ENCODE measurements at places on chromosomes 2 and 18. TPM values are rescaled to one million over a fixed set of nuclear protein-coding genes. Genes with fewer than 3 reads are reported as not detected.

DNA sequence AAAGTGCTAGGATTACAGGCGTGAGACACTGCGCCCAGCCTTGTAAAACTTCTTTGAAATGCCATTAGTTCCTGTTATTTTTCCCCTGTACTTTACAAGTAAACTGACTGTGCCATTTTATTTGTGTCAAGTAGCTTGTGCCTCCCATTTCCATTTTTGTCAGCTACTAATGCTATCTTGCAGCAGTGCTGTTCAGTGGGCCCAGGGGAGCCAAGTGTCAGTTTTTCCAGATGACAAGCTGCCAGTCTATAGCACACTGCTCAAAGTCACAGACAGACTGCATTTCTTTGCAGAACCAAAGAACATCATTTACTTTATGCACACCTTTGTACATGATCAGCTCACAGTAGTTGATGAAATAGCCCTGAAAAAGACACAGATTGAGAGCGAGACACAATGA lies 901.3 kb upstream of the CDH2 start:
- H3K4me3 ChIP-seq: no peak overlapping the region
- H3K36me3 ChIP-seq: no peaks in the 10 kb centered on the region
- no peak for DNase-seq
- no peaks in the 10 kb centered on the region for H3K27me3 ChIP-seq
- H3K27ac ChIP-seq: no peak overlapping the region
- no peaks in the 10 kb centered on the region for H3K4me1 ChIP-seq

DNA sequence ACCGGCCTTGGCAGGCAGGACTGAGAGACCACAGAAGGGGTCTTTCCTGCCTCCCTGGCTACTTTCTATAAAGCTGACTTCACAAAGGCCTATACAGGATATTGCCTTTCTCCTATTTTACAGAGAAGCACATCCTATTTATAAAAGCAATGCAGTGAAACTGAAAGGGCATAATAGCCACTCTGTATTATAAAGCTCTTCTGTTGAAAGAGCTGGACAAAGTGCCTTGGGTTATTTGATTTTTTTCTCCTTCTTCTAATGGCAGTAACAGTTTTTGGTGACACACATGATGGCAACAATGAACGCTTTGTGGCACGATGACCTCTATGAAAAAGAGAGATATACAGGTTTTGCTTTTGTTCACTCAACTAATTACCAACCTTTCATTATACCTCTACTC lies 281.1 kb downstream of the ZNF516 start:
- H3K4me1 ChIP-seq: peaks cover 2% of the 10 kb centered on the region
- H3K27ac ChIP-seq: no peak overlapping the region
- DNase-seq: no peak
- no peaks in the 10 kb centered on the region for H3K36me3 ChIP-seq

Gene TRIM54
- 0.47 TPM for total RNA-seq

DNA sequence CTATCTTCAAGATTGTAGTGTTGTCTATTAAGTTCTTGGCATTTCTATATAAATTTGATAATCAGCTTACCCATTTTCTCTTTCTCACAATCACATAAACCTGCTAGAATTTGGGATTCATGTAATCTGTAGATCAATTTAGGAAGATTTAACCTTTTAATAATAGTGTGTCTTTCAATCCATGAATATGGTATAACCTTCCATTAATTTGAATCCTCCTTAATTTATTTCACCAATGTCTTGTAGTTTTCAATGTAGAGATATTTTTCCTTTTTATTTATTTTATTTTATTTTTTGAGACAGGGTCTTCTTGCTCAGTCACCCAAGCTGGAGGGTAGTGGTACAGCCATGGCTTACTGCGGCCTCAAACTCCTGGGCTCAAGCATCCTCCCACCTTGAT lies 20.2 kb downstream of the SANBR start:
- H3K4me3 ChIP-seq: no peak overlapping the region
- no peaks in the 10 kb centered on the region for H3K36me3 ChIP-seq
- no peak overlapping the region for H3K27ac ChIP-seq
- H3K27me3 ChIP-seq: no peaks in the 10 kb centered on the region

DNA sequence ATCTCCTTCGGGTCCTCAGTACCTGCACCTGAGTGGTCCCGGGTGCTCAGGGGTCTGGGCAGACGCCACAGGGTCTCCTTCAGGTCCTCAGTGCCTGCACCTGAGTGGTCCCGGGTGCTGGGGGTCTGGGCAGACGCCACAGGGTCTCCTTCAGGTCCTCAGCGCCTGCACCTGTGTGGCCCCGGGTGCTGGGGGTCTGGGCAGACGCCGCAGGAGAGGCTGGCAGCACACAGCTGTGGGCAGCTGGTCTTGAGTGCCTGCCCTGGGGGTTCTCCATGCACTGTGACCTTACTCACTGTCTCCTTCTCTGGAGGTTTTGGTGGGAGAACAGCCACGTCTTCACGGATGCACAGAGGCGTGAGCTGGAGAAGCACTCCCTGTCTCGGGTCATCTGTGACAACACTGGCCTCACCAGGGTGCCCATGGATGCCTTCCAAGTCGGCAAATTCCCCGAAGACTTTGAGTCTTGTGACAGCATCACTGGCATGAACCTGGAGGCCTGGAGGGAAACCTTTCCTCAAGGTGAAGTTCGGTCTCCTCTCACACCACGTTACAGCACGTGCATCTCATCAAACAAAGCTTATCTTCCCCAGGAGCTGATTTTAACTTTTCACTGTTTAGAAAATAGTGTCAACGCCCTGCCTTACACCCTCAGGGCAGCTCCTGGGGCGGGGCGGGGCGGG lies 82.6 kb downstream of the TPO start:
- no peak for DNase-seq
- H3K4me3 ChIP-seq: no peak overlapping the region
- no peak overlapping the region for H3K27ac ChIP-seq
- no peaks in the 10 kb centered on the region for H3K36me3 ChIP-seq
- H3K27me3 ChIP-seq: no peaks in the 10 kb centered on the region
- no peaks in the 10 kb centered on the region for H3K4me1 ChIP-seq

DNA sequence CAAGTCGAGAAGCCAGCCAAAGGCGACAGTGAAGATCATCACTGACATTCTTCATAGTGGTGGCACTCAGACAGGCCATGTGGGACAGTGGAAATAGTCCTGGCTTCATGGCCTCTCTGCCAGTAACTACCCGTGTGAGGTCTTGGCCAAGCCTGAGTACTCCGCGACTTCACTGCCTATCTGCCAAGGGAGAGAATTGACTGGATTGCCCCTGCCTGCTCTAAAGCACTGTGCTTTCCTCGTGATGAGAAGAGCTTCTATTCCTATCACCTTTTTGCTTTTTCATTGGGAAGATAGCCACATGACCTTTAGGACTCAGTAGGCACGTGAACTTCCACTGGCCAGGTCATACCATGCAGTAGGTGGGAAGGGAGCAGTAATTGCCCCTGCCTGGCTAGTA lies 239.3 kb downstream of the HAUS1 start:
- H3K4me1 ChIP-seq: peaks cover 50% of the 10 kb centered on the region
- H3K36me3 ChIP-seq: no peaks in the 10 kb centered on the region
- H3K27me3 ChIP-seq: peaks cover 8% of the 10 kb centered on the region

Data from activated CD4-positive, alpha-beta T cell treated with anti-CD3 and anti-CD28 coated beads, Interleukin-2, amount 10 ng/mL, durations not matched to agents 24 days and 14 days (primary cell).